Subcutaneous adipose tissue (tissue), 4 donors: ENCODE measurements at places on chromosomes 12 and 14. TPM values are rescaled to one million over a fixed set of nuclear protein-coding genes. Genes with fewer than 3 reads are reported as not detected.

AQP2 gene
- total RNA-seq: not detected

PPP1R13B gene
- 18.8 TPM for total RNA-seq

KRT79 gene
- total RNA-seq: 2.0 TPM

TAMALIN gene
- 9.0 TPM for total RNA-seq

PAPLN gene
- total RNA-seq: 19.2 TPM

AQP6 gene
- not detected for total RNA-seq

ANO4 gene
- 0.22 TPM for total RNA-seq

ASCL1 gene
- not detected for total RNA-seq

NKX2-8 gene
- total RNA-seq: not detected

LTBP2 gene
- 61.0 TPM for total RNA-seq

TAS2R42 gene
- total RNA-seq: not detected

HCAR1 gene
- total RNA-seq: 5.1 TPM

DENND5B gene
- total RNA-seq: 15.1 TPM

NFE2 gene
- not detected for total RNA-seq

TAS2R43 gene
- total RNA-seq: 5.5 TPM

SLC5A8 gene
- not detected for total RNA-seq

EPYC gene
- not detected for total RNA-seq

MYF5 gene
- not detected for total RNA-seq

CARMIL3 gene
- 0.33 TPM for total RNA-seq

FKBP11 gene
- total RNA-seq: 6.8 TPM

NEUROD4 gene
- not detected for total RNA-seq

NTN4 gene
- 31.6 TPM for total RNA-seq

LRTM2 gene
- not detected for total RNA-seq

PLBD1 gene
- 24.2 TPM for total RNA-seq

ANKRD33 gene
- total RNA-seq: not detected

ACOT4 gene
- 10.4 TPM for total RNA-seq

ZBTB1 gene
- 63.6 TPM for total RNA-seq

DPF3 gene
- 0.33 TPM for total RNA-seq

TAS2R50 gene
- 3.6 TPM for total RNA-seq

CBLN3 gene
- total RNA-seq: 6.4 TPM

GARIN6 gene
- total RNA-seq: not detected

FGF23 gene
- not detected for total RNA-seq

PIWIL1 gene
- total RNA-seq: not detected

KRT1 gene
- total RNA-seq: not detected

AKAP3 gene
- total RNA-seq: 2.5 TPM

HVCN1 gene
- 16.5 TPM for total RNA-seq

COPZ1 gene
- total RNA-seq: 60.8 TPM

PZP gene
- total RNA-seq: not detected

CPNE6 gene
- total RNA-seq: not detected

ADAM20 gene
- 2.0 TPM for total RNA-seq

OR11H12 gene
- total RNA-seq: not detected

TAS2R19 gene
- 6.2 TPM for total RNA-seq

MGP gene
- 236 TPM for total RNA-seq

SFSWAP gene
- total RNA-seq: 38.8 TPM

CFAP73 gene
- not detected for total RNA-seq

DHRS2 gene
- total RNA-seq: not detected

SYT10 gene
- not detected for total RNA-seq

TRIM9 gene
- 2.6 TPM for total RNA-seq

KITLG gene
- 14.1 TPM for total RNA-seq

POTEG gene
- total RNA-seq: not detected

CLEC4E gene
- 4.1 TPM for total RNA-seq

FOXN4 gene
- total RNA-seq: not detected

FAM161B gene
- total RNA-seq: 4.1 TPM

EML1 gene
- 21.8 TPM for total RNA-seq
